Right cardiac atrium (tissue), 5 donors: ENCODE measurements at places on chromosomes 3 and 15. TPM values are rescaled to one million over a fixed set of nuclear protein-coding genes. Genes with fewer than 3 reads are reported as not detected.
A peak's percentile ranks its signal among the peaks of the same experiment; 100 is the strongest.

GRCh38 chr3:184156522-184156955, 1.4 kb downstream of the DVL3 start:
- DNase-seq: peak; percentile 89

PHC3 gene
- total RNA-seq: 61.4 TPM

MLF1 gene
- total RNA-seq: 258 TPM

GRCh38 chr3:27342267-27342666, 26.9 kb downstream of the NEK10 start:
- DNase-seq: no peak

SLC28A1 gene
- total RNA-seq: 0.54 TPM

GRCh38 chr3:170760174-170760526, 109.8 kb downstream of the RPL22L1 start:
- no peak for DNase-seq

MITF gene
- total RNA-seq: 52.7 TPM

- DNase-seq: no peak
These were observed 264.4 kb downstream of the TIGIT start for GRCh38 chr3:114558271-114558670.

- no peak for DNase-seq
These were observed 27.8 kb downstream of the WNT7A start for GRCh38 chr3:13851997-13852637.

- no peak for DNase-seq
These were observed 474.8 kb downstream of the CNTN3 start for GRCh38 chr3:74139648-74140047.

TRIM59 gene
- 0.32 TPM for total RNA-seq

DNA sequence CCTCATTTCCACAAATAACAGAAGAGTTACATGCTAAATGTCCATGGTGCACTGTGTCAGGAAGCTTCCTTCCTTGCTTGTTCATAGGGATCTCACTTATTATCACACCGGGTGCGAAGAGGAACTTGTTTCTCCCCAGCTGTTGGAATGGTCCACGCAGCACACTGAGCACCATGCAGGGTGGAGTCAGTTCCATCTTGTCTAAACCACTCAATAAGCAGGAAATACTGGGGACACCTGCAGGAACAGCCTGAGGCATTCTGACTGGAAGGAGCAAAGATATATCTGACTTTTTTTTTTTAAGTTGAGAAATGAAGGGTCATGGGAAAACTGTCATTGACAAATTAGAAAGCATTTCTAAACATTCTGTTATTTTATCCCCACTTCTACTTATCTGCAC, 70.0 kb upstream of the WDR72 start:
- no peak for DNase-seq

- DNase-seq: no peak
These were observed 192.9 kb downstream of the ADAMTSL3 start for GRCh38 chr15:83846847-83847246.

DNA sequence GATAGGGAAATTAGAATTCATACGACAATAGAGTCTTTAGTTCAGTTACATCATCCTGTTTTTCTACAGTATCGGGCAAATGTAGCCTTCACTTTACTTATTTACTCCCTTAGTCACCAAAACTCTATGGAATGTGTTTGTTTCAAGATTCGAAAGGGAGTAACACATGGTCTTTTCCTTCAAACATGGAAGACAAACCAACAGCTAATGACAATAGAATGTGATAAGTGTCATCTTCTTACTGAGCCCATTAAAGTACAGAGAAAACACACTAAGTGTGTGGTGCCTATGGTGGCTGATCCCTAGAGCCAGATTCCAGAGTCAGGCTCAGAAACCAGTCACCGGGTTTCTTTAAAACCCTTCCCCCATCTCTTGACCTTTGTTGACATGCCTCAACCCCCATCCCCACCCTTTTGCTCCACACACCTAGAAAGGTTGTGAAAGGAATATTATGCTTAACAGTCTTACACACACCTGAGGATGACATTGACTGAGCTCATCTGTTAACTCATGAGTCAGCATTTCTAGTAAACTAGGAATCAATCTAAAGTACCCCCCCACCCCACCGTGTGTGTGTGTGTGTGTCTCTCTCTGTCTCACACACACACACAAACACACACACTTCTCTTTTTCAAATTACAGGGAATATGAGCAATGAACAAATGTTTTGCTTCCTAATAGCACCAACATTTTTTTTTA, 549.6 kb upstream of the CCDC54 start:
- DNase-seq: no peak

DNA sequence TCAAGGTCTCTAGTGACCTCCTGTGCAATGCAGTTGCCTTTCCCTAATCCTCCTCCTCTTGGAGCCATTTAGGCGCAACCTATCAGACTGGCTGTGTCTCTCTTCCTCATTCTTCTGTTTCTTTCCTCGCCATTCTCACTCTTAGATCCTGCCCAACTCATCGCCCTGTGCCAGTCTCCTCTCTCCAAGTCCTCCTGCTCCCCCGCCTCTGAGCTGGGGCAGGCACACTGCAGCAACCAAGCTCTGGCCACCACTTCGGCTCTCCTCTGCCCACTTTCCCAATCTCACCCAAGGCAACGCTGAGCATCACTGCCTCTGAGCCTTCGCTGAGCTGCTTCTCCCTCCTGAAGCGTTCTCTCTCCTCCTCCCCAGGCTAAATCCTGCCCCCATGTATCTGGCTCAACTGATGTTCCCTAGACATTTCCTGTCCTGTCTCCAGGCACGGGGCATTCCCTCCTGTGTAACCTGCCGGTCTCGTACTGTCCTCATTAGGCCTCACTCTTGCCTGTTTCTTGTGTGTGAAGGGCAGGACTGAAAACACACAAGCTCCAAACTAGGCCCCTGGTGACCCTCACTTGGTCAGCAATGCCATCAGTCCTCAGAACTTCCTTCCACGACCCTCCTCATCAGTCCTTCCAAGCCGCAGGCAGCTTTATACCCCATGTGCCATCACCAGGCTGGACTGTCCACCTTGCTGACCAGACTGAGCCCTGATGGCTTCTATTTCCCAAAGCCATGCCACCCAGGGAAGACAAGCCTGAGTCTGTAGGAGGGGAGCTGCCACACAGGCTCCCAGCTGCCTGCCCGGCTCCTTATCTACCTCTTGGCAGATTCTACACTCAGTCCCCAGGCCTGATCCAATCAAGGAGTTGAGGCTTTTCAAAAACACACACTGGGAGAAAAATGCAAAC, 85.6 kb downstream of the SEC22A start:
- DNase-seq: no peak

DNA sequence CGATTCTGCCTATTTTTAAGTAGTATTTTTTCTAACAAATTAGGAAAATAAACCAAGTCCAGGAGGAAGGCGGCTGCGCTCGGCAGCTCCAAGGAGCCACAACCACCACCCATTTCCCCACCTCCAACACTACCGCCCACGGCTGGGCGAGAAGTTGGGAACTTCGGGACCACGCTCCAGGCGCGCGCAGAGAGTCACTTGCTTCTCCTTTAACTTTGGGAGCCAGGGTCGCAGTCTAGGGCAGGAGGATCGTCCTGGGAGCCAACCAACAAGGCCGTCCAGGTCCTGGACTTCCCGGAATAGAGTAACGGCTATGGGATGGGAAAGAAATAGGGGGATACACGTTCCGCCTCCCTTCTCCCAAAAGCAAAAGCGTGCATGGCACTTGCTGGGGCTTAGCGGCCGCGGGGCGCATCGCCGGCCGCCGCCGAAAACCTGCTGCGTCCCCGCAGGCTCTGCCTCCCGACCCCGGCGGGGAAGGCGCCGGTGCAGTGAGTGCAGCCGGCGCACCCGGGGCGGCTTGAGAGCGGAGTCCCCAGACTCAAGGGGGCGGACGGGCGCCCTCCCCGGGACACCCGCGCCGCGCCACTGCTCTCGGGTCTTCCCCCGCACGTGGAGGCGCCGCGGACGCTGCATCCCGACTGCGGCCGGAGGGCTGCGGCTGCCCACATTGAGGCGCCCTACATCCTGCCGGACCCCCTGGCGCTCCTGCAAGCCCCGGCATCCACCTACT, 699 bp downstream of the MEGF11 start:
- DNase-seq: no peak

FANCD2OS gene
- not detected for total RNA-seq

- no peak for DNase-seq
These were observed 3.1 kb downstream of the PPP1R2 start for GRCh38 chr3:195540027-195540426.

DNA sequence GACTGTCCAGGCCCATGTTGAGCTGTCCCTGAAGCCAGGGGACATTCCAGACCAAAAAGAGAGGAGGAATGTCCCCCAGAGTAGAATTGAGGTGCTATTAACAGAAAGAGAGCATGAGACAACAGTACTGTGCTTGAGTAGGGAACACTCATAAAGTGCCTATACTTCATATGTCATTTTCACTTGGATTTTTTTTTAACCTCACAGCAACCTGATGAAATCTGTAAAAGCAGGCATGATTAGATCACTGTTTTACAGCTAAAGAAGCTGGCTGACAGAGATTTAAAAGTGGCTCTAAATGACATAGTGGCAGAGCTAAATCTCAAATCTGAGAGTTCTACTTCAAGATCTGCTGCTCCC, 18.8 kb downstream of the PODXL2 start:
- no peak for DNase-seq

MAPK6 gene
- 22.3 TPM for total RNA-seq

- no peak for DNase-seq
These were observed 376.8 kb downstream of the EDEM1 start for GRCh38 chr3:5564278-5564666.

DNA sequence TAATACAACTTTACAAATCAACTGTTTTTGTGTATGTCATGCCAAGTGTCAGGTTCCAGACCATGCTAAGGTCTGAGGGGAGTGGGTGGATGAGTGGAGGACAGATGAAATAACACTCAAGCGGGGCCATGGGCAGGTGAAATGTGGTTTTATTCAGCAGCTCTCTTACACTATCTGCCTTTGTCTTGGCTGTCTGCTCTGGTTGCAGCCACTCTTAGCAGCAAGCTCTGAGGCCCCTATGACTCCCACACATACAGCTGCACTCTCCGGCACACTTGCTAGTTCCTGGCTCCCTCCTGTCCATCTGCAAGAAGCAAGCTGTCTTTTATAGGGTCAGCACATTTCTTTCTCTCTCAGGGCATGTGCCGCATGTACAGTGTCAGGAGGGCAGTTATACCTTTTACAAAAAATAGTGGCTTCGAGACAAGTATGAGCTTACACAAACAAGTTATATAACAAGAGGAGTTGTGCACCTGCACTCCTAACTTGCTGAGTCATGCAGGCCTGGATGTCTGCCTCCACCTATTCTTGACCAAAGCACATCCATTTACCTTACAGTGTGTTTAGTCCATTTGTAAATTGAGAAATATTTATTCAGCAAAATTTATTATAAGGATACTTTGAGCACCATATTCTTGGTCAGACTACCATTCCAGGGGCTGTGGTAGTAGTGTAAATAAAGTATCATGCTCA, 683.7 kb upstream of the CBLB start:
- DNase-seq: no peak

CHL1 gene
- 70.2 TPM for total RNA-seq

- no peak for DNase-seq
These were observed 51.8 kb upstream of the PLXND1 start for GRCh38 chr3:129658110-129658843.

NANOGP8 gene
- total RNA-seq: not detected

DNA sequence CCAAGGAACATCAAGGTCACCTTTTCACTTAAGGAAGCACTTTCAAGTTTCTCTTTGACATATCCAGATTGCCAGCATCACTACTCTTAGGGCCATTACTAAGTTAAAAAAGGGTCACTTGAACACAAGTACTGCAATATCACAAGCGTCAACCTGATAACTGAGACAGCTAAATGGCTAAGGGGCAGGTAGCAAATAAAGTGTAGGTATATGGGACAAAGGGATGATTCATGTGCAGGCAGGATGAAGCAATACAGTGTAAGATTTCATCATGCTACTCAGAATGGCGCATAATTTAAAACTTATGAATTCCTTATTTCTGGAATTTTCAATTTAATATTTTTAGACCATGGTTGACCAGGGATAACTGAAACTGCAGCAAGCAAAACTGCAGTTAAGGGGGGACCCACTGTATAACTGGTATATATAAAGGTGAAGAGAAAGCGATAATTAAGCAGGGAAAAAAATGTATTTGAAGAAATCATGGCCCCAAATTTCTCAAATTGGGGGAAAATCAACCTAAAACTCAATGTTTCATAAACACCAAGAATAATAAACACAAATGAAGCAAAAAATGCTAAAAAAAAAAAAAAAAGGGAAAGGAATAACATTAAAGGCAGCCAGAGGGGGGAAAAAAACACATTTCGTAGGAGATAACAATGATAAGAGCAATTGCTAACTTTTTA, 13.1 kb downstream of the CCR1 start:
- DNase-seq: no peak

DNA sequence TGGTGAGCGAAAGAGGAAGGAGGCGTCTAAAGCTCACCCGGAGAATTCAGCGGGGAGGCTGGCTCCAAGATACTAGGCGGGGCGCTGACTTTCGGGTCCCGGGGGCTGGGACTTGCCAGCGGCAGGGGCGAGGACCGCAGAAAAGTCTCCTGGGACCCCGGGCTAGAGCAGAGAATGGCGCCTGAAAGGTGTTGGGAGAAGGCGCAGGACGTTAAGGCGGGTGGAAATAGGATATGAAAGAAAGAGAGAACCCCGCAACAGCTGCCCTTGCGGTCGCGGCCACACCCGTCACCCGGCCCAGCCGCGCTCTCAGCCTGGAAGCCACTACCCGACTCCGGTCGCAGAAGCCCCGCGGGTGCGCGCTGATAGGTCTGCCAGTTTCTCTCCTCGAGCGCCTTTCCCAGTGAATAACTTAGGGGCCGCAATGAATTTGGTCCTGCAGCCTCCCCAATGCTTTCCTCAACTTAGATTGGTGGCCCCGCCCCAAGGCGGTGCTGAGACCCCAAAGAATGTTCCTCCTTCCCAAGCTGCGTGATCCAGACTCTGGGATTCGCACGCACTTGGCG, 604 bp downstream of the LTK start:
- DNase-seq: peak; percentile 68
